DMS153 (cell line): ENCODE measurements at places on chromosomes 2 and 18.

DNA sequence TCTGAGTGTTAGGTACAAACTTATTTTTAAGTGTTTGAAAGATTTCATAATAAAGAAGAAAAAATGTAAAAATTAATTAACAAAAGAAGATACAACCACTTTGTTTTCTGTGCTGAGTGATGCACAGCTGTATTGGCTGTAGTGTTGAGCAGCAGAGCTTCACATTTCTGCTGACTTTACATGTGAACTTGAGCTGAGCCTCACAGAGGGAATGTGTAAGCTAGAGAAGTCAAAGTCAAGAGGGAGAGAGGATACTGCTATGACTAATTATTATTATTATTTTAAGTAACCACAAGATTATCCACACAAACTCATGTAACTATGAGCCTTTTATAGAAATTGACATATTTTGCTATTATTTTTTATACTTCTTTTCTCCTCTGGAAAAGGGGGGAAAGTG lies 159.1 kb upstream of the ZSWIM2 start:
- no peak for DNase-seq

- no peak for DNase-seq
These were observed 813.7 kb upstream of the ACVR2A start for GRCh38 chr2:147030966-147031720.

DNA sequence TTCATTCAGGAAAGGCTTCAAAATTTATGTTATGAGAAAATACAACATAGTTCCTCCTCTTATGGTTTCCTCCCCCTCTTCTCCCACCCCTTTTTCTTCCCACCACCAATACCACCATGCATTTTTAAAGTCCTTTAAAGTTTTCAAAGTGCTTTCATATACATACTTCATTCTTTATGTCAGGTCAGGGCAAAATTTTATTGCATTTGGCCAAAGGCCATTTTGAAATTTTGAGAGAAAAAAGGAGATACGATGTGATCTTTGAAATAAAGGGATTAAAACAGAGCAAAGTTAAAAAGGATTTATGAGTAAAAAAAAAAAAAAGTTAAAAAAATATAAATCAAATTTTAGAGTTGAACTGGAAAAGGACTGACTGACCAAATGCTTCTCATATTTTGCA lies 792.5 kb upstream of the FANCL start:
- DNase-seq = no peak

- DNase-seq = no peak
These were observed 6.5 kb downstream of the MERTK start for GRCh38 chr2:111904726-111905474.

GRCh38 chr2:48250943-48251342 lies 279.0 kb upstream of the STON1 start:
- DNase-seq = no peak

- peak; percentile 42 for DNase-seq
These were observed 56.8 kb downstream of the SRD5A2 start for GRCh38 chr2:31523871-31524492.

DNA sequence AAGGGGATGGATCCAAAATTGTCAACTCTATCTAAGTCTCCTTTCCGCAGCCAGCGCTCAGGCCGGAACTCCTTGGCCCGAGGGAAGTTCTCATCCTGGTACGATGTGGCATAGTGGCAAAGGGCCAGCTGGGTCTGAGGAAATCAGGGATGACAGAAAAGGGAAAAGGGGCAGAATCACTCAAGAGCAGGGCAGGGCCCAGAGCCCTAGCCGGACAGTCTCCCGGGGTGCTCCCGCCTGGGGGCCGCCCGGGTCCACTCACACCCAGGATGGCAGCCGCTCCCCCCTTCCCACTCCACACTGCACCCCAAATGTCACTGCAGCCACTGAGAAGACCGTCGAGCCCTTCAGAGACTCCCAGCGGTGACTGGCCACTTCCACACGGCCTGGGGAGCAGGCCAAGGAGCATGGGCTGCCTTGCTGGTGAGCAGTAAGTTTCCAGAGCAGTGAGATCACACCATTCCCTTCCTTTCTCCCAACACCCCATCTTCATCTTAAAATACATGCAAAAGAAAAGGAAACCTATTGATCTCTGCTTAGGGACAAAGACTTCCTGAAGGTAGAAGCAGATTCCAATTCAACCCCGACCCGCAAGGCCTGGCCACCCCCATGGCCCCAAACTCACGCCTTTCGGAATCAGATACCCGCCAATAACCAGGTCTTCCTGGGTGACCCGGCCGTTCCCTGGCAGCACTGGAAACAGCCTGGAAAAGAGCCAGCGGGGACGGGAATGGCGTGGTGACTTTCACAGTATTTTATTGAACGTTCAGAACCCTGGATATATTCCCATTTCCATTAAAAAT lies 26.7 kb downstream of the CYP27C1 start:
- DNase-seq = no peak

DNA sequence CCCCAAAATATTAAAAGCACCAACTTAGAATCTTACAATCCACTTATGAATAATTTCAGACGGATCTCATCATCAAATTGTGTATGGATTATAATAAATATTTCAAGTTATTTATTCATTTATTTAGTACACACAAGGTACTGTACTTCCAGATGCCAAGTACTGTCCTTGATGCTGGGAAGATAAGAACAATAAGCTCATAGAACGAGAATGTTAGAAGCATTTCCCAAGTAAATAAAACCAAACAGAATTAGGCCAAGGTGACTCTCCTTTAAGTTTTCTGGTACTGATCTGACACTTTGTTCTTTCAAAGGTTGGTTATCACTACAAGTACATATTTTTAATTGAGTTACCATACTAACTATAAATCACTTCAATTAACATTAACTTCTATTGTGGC lies 416.1 kb upstream of the ETAA1 start:
- DNase-seq = no peak

DNA sequence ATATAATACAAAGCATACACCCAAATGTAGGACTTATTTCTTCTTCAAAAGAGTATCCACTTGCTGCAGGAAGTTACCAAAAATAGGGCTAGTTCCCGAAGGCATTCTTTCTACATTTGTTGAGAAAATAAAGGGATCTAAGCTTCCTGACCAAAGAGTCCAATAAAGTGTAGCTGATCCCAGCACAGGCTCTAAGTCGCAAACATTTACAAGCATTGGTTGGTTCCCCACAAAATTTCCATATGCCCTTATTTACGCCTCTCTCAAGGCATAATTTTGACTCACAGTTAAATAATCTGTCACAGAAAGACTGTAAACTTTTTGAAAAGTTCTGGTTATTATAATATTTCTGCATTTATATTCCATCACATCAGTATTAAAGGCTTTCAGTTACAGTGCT lies 1520.1 kb upstream of the ZEB2 start:
- DNase-seq = no peak

DNA sequence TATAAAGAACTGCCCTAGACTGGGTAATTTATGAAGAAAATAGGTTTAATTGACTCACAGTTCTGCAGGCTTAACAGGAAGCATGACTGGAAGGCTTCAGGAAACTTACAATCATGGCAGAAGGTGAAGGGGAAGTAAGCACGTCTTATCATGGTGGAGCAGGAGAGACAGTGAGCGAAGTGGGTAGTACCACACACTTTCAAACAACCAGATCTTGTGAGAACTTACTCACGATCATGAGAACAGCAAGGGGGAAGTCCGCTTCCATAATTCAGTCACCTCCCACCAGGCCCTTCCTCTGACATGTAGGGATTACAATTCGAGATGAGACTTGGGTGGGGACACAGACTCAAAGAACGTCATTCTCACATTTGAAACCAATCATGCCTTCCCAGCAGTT lies 260.1 kb upstream of the FAM98A start:
- no peak for DNase-seq

DNA sequence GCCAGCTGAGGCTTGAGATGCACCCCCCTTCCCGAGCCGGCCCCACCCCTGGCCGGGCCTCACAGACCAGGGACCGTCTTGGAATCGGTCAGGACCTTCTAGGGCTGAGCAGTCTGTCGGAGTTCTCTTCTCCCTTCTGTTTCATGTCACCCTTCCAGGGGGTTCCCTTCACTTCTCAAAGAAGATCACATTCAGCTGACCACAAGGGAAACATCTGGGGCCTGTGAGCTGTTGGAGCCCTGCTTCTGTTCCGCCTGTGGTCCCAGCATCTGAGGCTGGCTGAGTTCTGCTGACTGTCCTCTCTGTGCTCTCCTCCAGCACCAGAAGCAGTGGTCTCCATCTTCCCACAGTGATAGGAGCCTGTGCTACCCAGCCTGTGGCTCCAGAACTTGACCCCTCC lies 106.5 kb downstream of the SEPTIN10 start:
- DNase-seq = no peak

GRCh38 chr18:70416496-70416895 lies 127.7 kb downstream of the SOCS6 start:
- DNase-seq = no peak
